ENCODE measurements at places on chromosomes 12 and 14.

DNA sequence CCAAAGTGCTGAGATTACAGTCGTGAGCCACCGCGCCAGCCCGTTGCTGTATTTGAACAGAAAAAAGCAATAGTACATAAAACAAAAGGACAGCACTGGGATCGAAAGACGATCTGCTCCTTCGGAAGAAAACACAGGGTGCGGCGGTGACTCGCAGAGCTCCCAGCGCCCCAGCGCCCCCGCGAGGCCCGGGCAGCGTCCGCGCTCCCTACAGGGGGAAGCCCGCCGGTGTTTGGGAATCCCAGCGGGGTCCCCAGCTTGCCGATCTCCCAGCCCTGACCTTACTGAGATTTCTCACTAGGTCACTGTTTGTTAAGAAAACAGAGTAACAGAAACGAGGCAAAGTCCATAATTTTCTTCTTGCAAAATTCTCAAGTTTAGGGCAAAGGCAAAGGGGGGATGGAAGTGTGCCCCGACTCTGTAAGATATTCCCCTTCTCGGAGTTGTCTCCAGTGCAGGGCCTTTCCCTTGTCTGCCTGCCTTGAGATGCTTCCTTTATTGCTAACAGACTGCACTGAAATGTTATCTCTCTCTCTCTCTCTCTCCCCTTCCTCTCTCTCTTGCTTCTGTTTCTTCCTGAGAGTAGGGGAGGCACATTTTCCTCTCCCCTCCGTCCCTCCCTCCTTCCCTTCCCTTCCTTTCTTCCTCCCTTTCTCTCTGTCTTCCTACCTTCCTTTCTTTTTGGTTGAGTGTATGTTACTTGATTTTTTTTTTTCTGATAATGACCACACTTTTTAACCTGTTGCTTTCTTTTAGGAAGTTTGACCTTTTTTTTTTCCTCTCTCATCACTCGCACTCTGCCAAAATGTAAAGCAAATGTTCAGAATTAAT lies 91.9 kb downstream of the TMEM30B start:
- DNase-seq: no peak

DNA sequence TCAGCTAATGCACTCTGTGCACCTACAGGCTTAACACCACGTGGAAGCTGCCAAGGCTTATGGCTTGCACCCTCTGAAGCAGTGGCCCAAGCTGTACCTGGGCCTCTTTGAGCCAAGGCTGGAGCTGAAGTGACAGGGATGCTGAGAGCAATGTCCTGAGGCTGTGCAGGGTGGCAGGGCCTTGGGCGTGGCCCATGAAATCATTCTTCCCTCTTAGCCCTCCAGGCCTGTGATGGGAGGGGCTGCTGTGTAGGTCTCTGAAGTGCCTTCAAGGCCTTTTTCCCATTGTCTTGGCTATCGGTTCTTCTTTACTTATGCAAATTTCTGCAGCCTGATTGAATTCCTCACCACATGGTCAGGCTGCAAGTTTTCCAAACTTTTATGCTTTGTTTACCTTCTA lies 47.4 kb upstream of the TMTC1 start:
- DNase-seq: no peak

DNA sequence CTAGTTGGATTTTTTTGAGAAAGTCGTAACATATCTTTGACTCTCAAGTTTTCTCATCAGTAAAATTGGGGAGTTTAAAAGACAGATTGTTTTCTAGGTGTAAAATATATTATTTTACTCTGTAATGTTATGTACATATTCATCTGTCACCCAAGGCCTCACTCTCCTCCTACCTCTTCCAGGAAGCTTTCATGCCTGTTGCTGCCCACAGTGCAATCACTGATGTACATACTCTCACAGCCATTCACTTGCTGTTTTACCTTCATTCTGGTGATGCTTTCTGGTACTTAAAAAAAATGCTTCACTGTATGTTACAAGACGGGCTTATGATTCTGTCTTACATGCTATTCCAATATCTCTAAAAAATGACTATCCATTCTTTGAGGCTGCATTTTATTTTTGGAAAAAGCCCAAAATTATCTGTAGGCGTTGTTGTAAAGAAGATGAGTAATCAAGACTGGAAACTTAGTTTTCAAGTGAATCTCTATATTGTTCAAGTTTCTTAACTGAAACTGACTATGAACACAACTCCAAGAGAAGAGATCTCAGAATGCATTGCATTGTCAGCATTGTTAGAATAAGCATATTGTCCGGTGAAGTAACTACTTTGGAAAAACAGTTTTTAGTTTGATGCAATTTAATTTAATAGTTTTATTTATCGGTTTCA lies 82.5 kb downstream of the LMO3 start:
- DNase-seq: no peak

GRCh38 chr12:114588061-114588460 lies 95.9 kb downstream of the TBX3 start:
- no peak for DNase-seq

- DNase-seq: no peak
Measured at GRCh38 chr12:14842315-14842714, 1.0 kb downstream of the ART4 start.

GRCh38 chr12:124110372-124110883 lies 137.4 kb downstream of the ZNF664 start:
- DNase-seq: no peak

GRCh38 chr12:77102691-77103090 lies 37.3 kb upstream of the E2F7 start:
- DNase-seq: no peak

DNA sequence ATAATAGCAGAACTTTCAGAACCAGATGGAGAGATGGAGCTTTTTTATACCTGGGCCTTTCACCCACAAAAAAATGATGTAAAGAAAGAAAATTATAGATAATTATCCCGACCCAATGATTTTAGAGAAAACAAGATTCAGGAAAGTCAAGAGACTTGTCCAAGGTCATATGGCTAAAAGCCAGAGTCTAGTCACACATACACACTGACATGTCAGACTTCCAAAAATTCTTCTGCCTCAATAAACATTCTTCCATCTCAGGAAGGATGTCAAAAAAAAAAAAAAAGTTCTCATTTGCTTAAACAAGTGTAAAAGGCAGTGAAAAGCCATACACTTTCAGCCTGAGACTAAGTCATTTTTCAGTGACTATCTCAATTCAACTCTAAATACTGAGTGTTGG lies 116.0 kb downstream of the PRICKLE1 start:
- no peak for DNase-seq

DNA sequence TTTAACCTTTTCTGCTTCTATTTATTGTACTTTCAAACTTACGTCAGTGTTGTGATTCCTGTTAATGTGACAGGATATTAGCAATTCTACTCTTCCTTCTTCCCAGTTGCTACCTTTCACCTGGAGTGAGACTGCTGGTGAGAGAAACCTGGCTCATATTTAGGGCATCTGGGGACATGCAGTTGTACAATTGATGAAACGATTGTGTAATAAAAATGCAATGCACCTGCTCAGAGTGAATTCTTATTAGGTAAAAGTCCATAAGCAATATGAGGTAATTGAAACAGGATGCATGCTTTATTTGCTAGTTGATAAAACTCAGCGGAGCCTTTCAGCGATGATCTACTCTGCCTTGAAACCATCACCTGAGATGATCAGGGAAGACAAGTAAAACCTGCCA lies 116.1 kb upstream of the FBXO33 start:
- DNase-seq: no peak

DNA sequence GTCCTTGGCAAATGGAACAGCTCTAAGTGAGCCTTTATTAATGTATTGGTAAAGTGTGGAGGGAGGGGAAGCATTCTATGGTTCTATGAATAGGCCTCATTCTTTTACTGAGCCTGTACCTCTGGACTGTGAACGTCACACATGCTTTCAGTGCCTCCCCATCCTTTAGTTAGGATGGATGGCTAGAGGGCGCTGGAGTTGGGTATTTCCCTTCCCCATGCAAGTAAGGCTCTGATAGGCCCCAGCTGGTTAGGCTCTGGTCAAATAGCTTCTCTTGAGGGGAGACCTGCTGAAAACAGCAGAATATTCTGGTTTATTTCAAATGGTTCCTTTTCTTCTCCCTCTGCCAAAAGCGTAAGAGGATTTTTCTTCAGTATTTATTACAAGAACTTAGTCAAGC lies 860.9 kb upstream of the MDGA2 start:
- DNase-seq: no peak

DNA sequence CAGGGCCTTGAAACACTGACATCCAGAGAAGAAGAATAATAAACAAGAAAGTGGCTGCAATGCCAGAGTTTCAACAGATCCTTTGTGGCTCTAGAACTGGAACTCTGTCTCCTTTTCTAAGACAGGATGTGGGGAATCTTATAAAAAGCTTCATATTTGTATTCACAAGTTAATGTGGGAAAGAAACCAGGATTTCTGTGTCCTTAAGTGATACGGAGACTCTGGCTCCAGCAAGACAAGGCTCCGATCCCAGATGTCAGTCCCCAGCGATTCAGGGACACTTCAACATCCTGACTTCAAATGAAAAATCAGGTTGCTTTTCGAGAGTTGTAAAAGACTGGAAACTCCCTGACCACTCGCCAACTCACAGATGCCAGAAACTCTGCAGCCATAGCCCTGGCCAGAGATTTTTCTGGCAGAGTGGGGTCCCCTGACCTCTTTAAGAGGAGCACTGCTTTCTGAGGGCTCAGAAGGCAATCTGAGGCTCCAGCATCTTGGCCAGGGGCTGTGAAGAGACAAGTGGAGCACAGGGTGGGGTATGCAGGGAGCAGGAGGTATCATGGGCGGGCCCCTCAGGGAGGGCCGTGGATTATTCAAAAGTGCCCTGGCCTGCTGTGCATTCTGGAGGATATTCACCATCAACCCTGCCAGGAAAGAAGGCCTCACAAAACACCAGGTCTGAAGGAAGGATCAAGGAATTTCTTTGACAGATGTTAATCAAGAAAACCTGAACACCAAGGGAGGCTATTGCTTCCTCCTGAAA lies 53.3 kb downstream of the TMX1 start:
- no peak for DNase-seq

DNA sequence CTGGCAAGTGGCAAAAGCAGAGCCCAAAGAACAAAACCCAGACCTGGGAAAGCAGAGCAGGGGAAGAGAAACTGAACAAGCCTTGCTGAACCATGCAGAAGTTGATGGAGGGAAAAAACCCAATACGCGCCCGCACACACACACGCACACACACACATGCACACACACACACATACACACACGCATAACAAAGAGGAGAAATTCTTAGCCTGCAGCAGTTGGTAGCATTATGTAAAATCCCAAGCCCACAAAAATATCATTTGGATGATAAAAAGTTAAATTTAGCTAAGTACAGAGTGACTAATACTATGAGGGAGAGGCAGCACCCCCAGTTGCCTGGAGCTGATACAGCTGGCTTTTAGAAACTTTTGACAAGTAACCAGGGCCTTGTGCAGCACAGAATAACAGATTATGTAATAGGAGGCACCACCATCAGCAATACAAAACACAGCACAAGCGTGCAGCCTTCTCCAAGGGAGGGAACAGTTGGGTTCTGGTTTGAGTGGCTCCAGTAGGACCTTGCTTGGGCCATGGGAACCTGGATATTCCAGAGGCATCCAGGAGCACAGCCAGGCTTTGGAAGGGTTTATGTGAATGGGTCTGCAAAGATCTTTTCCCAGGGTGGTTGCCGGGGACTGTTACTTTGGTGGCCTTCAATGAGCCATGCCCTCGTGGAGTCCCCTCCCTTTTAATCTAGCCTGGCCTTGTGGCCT lies 35.3 kb downstream of the PITPNM2 start:
- no peak for DNase-seq

DNA sequence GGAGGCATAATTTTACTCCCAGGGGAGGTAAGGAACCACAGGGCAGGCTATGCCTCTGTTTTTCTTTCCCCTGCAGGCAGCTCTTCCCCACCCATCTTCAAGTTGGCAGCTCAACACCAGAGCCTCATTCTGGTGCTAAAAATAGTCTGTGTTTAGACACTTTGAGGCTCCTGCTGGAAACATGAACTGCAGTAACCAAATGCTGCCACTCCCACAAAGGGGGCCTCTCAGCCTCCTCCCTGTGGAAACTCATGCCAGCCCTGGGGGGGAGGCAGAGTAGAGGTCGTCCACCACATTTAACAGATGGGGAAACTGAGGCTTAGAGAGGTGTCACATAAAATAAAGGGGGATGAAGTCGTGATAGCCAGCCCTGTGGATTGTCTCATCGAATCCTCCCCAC lies 61.4 kb downstream of the WSCD2 start:
- DNase-seq: no peak

- DNase-seq: no peak
Measured at GRCh38 chr12:80101126-80101525, 1.8 kb downstream of the OTOGL start.

DNA sequence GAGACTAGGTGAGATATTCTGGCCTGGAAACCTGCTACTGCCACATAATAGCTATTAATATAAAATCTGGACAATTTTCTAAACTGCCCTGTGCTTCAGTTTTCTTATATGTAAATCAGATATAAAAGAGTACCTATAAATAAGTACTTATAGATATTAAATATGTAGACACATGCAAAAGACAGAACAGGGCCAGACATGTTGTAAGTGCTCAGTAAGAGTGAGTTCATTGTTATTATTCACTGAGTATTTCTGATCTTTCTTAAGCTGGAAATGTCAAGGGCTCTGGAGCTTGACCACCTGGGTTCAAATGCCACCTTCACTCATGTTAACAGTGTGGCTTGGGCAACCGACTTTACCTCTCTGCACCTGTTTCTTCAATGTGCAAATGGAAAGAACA lies 179.8 kb downstream of the GALC start:
- no peak for DNase-seq

DNA sequence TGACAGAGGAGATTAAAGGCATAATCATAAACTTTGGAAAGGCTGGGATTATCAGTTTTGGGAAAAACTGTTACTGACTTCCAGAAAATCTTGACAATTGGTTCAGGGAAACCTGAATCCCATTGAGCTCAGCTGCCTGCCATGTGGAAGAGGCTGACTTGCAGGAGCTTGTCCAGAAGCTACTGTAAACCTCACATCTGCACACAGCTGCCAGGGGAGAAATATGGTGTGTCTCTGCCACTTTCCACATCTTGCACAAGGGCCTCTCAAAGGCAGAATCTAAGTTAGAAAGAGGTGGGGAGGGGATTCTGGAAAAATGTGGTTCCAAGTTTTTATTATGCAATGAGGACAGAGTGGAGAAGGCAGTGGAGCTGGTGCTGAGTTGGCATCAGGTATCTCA lies 8.7 kb upstream of the BHLHE41 start:
- no peak for DNase-seq

DNA sequence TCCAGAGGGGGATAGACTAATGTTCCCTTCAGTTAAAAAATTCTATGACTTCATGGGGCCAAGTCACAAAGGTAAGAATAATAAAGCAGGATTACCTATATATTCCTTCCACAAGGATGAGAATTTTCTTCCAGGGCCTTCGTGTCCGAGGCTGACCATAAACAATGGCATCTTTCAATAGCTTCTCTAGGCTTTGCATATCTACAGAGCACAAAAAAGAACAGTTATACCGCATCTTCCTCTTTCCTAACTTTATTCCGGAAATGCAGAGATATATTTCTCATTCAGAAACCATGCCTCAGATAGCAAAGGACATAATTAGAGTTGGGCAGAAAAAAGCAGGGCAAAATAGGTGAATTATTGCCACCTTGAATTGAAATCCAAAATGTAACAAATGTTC lies 58.3 kb upstream of the ISM2 start:
- no peak for DNase-seq

- no peak for DNase-seq
Measured at GRCh38 chr12:27524494-27524835, 459 bp downstream of the PPFIBP1 start.
